Activated naive CD4-positive, alpha-beta T cell treated with anti-CD3 and anti-CD28 coated beads, Interleukin-2, amount 50 U/mL, for 16 hours (primary cell): ENCODE measurements at places on chromosomes 1 and 21.

- peak; percentile 42 for DNase-seq
Measured at GRCh38 chr1:236534151-236534651, 10.4 kb downstream of the LGALS8 start.

DNA sequence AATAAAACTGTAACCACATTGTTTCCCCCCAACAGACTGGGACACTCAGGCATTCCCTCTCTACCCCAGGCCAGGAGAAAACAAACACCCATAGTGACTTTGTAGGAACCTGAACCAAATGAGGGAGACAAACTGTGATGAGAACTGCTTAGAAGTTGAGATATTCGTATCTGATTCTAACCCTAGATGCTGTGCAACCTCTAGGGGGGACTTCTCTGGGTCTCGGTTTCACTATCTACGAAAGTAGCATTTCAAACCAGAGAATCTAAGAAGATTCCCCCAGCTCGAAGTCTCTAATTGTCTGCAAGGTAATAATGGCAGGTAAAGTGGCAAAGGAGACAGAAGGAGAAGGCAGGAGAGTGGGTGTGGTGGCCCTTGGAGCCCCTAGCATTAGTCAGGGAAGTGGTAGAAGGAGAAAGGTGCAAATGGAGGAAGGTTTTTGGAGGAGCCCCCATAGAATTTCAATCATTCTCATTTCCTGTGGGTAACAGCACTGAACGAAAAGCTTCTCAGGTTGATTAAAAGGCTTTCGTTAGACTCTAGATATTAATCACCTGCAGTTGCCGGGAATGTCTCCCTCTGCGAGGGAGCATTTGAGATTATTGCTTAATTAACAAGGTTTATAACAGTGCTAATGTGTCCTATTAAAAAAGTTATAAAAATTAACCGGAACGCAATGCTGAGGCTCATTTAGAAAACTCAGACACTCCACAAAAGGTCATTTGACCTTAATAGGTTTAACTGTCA, 46.4 kb downstream of the BEND5 start:
- no peak for DNase-seq

GRCh38 chr1:151024540-151025146, 11.7 kb upstream of the BNIPL start:
- DNase-seq = peak; percentile 84

GRCh38 chr1:231639819-231640218, 13.2 kb downstream of the DISC1 start:
- no peak for DNase-seq

DNA sequence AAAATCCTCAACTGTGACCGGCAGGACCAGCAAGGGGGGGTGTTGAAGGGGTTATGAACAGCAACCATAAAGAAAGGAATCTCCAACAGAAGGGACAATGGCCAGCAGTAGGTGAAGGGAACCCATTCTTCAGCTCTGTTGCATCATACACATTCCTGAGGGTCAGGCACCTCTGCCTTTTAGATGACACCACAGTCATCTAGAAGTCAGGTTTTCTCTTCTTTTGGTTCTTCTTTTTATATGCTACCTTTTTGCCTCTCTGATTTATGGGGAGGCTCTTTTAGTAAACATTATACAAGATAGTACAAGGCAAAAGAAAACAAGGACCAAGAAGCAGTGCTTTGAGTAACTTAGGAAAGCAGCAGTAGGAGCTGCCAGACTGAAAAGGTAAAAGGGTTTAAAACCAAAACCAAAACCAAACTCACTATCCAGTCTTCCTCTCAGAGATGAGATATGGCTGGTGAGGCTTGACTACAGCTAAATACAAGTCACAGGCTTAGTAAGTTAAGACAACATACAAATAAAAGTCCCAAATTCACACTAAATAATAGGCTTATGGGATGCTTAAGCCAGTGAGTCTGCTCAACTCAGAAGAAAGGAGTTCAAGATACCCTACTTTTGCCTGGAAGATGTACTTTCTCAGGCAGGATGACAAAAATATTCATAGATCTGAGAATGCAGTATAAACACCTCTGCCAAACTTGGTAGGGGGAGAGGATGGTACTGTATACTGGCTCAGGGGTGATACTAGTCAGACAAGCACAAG, 4.1 kb downstream of the TEX38 start:
- no peak for DNase-seq

- no peak for DNase-seq
Measured at GRCh38 chr21:42066521-42066920, 4.6 kb upstream of the UMODL1 start.

DNA sequence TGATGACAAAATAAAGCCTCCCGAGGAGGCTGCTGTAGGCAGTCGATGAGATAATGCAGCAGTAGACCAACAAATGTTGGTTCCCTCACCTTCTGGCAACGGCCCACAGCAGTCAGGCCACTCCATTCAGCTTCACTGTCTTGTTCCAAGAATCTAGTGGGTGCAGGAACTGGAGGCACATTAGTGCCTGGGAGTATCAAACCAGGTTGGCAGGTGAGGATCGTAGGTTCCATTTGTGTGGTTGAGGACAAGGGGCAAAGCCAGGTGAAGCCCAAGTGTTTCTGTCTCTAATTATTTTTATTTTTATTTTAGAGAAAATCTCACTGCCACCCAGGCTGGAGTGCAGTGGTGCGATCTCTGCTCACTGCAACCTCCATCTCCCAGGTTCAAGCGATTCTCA, 13.3 kb downstream of the FBXO2 start:
- DNase-seq = no peak

GRCh38 chr1:201786824-201787223, 42.1 kb upstream of the IPO9 start:
- DNase-seq = no peak
